Chondrocyte (in vitro differentiated cells): ENCODE measurements at places on chromosomes 1 and 21. TPM values are rescaled to one million over a fixed set of nuclear protein-coding genes. Genes with fewer than 3 reads are reported as not detected.

- no peak for DNase-seq
- H3K27ac ChIP-seq, result no peak overlapping the region
- no peak overlapping the region for H3K4me3 ChIP-seq
- H3K4me1 ChIP-seq, result no peaks in the 10 kb centered on the region
These were observed 2112.9 kb downstream of the NCAM2 start for GRCh38 chr21:23111070-23111600.

Gene RGS16
- 0.56 to 7.7 TPM (median 7.0 TPM) in 3 replicates for total RNA-seq

DNA sequence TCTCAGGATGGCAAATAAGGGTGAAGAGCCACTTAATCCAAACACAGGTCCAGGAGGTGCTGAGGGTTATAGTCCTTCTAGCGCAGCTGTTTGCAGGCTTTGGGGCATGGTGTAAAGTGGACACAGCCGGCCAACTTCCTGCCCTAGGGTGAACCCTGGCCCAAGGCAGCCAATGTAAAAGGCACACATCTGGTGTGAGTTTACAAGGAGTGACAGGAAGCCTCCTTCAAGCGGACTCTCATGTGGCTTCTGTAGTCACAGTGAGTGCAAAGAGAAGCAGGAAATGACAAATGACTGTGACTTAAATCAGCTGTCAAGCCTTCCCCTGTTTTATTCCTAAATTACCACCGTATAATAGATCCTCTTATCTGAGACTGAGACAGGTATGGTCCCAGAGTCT is 213.0 kb downstream of the CRB1 start:
- no peak overlapping the region for H3K4me3 ChIP-seq
- peaks cover 6% of the 10 kb centered on the region for H3K4me1 ChIP-seq
- DNase-seq, result no peak
- peaks cover 4% of the 10 kb centered on the region for H3K36me3 ChIP-seq
- H3K27ac ChIP-seq, result no peak overlapping the region

Gene PALMD
- total RNA-seq, result 6.2 to 16.5 TPM (median 6.9 TPM) in 3 replicates

GRCh38 chr1:191065346-191065745 is 587.7 kb upstream of the BRINP3 start:
- no peak overlapping the region for H3K4me3 ChIP-seq
- DNase-seq, result no peak

- H3K36me3 ChIP-seq, result peaks cover 16% of the 10 kb centered on the region
- H3K27ac ChIP-seq, result no peak overlapping the region
- H3K4me3 ChIP-seq, result no peak overlapping the region
- no peak for DNase-seq
These were observed 19.7 kb downstream of the ACBD6 start for GRCh38 chr1:180482425-180483275.

DNA sequence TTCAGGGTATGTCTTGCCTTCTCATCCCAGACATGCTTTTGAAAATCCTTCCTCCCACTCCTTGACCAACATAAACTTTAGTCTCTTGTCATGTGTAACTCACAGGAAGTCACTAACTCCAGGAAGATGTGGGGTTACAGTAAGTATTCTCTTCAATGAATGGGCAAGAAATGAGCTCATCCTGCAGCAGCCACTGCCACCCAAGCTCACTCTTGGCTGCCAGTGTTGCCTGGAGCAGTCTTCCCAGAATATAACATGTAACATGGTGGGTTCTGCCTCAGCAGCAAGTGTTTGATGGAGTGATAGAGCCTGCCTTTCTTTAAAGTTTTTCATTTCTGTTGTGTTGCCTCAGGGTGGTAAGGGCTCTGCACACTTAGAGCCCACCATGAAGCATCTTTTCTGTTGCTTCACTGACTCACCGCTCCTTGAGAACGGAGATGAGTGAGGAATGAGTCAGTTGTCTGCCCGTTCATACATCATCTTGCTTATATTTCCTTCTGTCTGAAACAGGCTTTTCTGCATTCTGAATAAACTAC is 187.0 kb downstream of the TPR start:
- H3K27ac ChIP-seq, result peak overlapping the region; percentile 84
- DNase-seq, result no peak
- no peak overlapping the region for H3K4me3 ChIP-seq
- H3K4me1 ChIP-seq, result peaks cover 61% of the 10 kb centered on the region
- H3K27me3 ChIP-seq, result no peaks in the 10 kb centered on the region
- no peaks in the 10 kb centered on the region for H3K36me3 ChIP-seq

DNA sequence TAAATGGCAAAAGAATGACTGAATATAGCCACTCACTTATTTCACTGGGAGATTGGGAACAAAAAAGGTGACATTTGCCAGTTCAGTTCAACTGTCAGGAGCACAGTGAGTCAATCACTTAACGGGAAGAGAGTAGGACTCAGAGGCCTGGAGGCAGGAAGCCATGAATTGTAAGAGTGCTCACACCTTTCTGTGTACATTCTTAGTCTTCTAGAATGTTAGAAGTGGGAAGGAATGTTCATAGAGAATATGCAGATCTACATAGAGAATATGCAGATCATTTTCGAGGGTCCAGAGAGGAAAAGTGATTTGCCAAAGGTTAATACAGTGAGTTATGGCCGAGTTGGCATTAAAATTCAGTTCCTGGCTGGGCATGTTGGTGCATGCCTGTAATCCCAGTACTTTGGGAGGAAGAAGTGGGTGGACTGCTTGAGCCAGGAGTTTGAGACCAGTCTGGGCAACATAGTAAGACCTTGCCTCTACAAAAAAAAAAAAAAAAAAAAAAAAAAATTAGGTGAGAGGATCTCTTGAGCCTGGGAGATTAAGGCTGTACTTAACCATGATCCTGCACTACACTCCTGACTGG is 8.3 kb downstream of the IL20 start:
- peaks cover 16% of the 10 kb centered on the region for H3K27me3 ChIP-seq
- H3K36me3 ChIP-seq, result no peaks in the 10 kb centered on the region
- no peaks in the 10 kb centered on the region for H3K4me1 ChIP-seq
- H3K27ac ChIP-seq, result no peak overlapping the region
- DNase-seq, result no peak

Gene C4BPA
- not detected in 3 replicates for total RNA-seq

- H3K4me3 ChIP-seq, result no peak overlapping the region
- H3K27me3 ChIP-seq, result peaks cover 5% of the 10 kb centered on the region
- no peaks in the 10 kb centered on the region for H3K36me3 ChIP-seq
- DNase-seq, result no peak
- no peaks in the 10 kb centered on the region for H3K4me1 ChIP-seq
These were observed 28.4 kb upstream of the CD2 start for GRCh38 chr1:116725798-116726197.

GRCh38 chr1:19734472-19734999 is 65.2 kb downstream of the TMCO4 start:
- DNase-seq, result no peak
- no peak overlapping the region for H3K4me3 ChIP-seq
- no peak overlapping the region for H3K27ac ChIP-seq
- no peaks in the 10 kb centered on the region for H3K27me3 ChIP-seq
- H3K36me3 ChIP-seq, result peaks cover 8% of the 10 kb centered on the region

- no peak overlapping the region for H3K27ac ChIP-seq
- H3K36me3 ChIP-seq, result no peaks in the 10 kb centered on the region
These were observed 251.1 kb upstream of the RAB4A start for GRCh38 chr1:229019663-229020271.

Gene SDC3
- 46.8 to 69.3 TPM (median 47.3 TPM) in 3 replicates for total RNA-seq

DNA sequence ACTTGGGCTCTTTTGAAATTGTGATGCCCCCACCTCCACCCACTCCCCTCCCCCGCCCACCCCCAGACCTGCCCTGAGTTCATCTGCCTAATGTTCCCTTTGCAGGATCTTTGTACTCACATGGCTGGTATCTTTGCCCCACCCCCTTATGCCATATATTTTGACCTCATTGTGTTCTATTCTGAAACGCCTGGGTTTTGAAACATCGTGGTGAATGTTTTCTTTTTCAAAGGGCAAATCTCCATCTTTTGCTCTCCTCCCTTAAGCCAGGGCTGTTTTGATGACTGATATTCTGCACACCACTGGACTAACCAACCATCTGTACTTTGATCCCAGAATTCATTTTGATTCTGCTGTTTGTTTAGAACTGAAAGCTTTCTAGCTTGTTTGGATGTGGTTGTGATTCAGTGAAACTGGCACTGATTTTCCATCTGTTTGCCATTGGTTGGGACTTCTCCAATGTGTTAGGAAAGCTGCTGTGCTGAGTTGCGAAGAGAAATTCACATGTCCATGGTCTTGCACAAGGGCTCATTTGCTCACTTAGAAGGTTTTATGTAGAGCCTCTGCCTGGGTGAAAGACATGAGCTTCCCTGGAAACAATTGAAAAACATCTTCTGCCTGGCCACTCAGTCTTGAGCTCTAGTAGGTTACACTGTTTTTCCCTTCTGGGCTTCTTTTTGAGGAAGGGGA is 16.5 kb downstream of the SMAP2 start:
- no peaks in the 10 kb centered on the region for H3K27me3 ChIP-seq
- H3K4me3 ChIP-seq, result no peak overlapping the region
- peaks cover 4% of the 10 kb centered on the region for H3K36me3 ChIP-seq

DNA sequence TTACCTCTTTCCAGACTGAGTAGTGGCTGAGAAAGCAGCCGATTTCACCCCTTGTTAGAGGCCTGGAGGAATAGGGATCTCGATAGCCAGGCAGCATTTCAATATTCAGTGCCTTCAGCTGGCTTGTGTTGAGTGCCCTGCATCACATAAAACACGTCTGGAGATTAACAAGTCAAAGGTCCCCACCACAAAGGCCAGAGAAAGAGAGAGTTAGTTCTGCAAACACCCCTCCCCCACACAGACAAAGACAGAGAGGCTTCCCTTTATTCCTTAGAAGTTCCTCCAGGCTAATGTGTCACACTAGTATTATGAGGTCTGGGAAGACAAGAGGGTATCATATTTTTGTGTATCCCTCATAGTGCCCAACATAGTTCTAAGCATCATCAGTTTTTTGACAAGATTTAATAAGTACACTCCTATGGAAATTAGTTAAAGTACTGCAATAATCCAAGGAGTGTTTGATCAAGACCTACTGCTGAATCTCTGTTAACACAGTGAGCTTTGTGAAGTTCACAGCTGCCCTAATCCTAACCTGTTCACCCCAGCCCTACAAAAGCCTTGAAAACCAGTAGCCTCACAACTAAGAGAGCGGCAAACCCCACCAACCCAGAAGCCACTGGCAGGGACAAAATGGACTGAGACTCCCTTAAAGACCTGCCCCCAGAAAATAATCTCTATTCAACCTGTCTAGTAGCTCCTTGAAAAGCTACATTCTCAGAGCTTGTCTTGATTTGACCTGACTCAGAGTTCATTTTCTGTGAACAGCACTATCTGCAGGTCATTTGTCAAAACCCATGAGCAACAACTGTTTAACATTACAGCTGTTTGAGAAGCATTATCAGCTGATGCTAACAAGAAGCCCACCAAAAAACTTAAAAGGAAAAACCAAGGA is 91.9 kb downstream of the COLGALT2 start:
- DNase-seq, result no peak
- H3K36me3 ChIP-seq, result peaks cover 4% of the 10 kb centered on the region
- peaks cover 11% of the 10 kb centered on the region for H3K4me1 ChIP-seq
- H3K4me3 ChIP-seq, result no peak overlapping the region

Gene RNASEL
- total RNA-seq, result 3.5 to 5.2 TPM (median 4.0 TPM) in 3 replicates

- DNase-seq, result no peak
- no peak overlapping the region for H3K4me3 ChIP-seq
- H3K27me3 ChIP-seq, result no peaks in the 10 kb centered on the region
- peaks cover 6% of the 10 kb centered on the region for H3K36me3 ChIP-seq
These were observed 188.9 kb downstream of the SIPA1L2 start for GRCh38 chr1:232441036-232441411.

Gene HTR6
- total RNA-seq, result not detected in 3 replicates

GRCh38 chr1:27058966-27059669 is 46.5 kb upstream of the TENT5B start:
- H3K36me3 ChIP-seq, result no peaks in the 10 kb centered on the region
- no peak for DNase-seq
- H3K4me3 ChIP-seq, result no peak overlapping the region
- peaks cover 4% of the 10 kb centered on the region for H3K27me3 ChIP-seq

DNA sequence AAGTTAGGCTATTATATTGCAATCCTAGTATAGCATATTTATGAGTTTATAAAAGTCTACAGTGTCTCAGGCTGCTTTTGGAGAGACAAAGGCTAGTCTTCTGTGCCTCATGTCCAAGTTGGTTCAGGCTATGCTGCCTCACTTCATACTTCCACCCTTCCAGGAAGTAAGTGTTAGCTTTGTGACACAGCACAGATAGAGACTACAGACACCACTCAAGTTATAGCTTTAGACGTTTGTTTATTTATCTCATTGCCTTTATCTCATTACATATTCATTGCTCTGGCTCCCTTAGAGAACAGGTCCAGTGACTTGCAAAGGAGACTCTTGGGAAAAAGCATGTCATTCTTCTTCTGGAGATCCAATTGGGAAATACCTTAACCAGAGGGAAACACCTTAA is 22.6 kb upstream of the GBP4 start:
- no peak for DNase-seq
- H3K4me1 ChIP-seq, result no peaks in the 10 kb centered on the region
- H3K36me3 ChIP-seq, result no peaks in the 10 kb centered on the region
- H3K27me3 ChIP-seq, result no peaks in the 10 kb centered on the region
- no peak overlapping the region for H3K4me3 ChIP-seq

GRCh38 chr1:3326516-3327388 is 127.7 kb upstream of the ARHGEF16 start:
- peaks cover 1% of the 10 kb centered on the region for H3K36me3 ChIP-seq
- H3K27me3 ChIP-seq, result no peaks in the 10 kb centered on the region
- H3K4me3 ChIP-seq, result no peak overlapping the region
- no peak overlapping the region for H3K27ac ChIP-seq
- peaks cover 11% of the 10 kb centered on the region for H3K4me1 ChIP-seq
- no peak for DNase-seq

GRCh38 chr1:227998374-227999055 is 8.3 kb upstream of the WNT3A start:
- H3K36me3 ChIP-seq, result peaks cover 5% of the 10 kb centered on the region
- no peak for DNase-seq
- no peak overlapping the region for H3K27ac ChIP-seq
- peaks cover 35% of the 10 kb centered on the region for H3K27me3 ChIP-seq

Gene GPR25
- not detected in 3 replicates for total RNA-seq

GRCh38 chr1:98813738-98814309 is 152.3 kb downstream of the SNX7 start:
- no peak overlapping the region for H3K27ac ChIP-seq
- DNase-seq, result no peak
- H3K4me1 ChIP-seq, result no peaks in the 10 kb centered on the region
- peaks cover 19% of the 10 kb centered on the region for H3K27me3 ChIP-seq
